ENCODE measurements at places on chromosomes 4 and X.

DNA sequence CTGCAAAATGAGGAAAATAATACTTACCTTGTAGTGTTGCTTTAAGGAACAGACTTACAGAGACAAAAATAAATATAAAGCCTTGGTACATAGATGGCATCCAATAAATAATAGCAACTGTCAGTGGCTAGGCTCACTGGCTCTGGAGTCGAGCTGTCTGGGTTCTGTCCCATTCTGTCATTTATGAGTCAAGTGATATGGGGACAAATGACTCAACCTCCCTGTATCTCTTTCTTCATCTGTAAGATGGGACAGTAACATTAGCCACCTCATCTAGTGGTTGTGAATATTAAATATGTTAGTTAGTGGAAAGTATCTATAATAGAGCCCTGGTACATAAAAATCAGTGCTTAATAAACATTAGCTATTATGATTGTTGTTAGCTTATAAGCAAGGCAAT lies 16.7 kb upstream of the GATB start:
- DNase-seq: no peak

GRCh38 chr4:80069837-80070731 lies 2.9 kb downstream of the ANTXR2 start:
- DNase-seq: no peak

DNA sequence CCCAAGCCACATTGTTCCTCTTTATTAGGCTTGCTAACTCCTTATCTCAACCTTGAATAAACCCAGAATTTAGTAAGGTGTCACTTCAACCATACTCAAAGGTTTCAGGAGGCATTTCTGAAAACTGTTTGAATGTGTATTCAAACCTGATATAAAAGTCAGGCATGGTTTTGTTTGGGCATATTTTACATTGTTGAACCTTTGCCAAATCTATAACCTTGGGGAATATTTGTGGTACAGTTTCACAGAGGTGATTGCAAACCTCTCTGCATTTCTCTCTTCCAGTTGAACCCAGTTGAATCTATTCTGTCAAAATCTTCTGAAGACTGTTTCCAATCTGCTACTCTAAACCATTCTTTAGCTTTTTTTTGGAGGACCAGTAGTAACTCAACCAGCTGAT lies 409.0 kb downstream of the TECRL start:
- DNase-seq: no peak

GRCh38 chr4:68872643-68873502 lies 57.1 kb downstream of the UGT2B10 start:
- no peak for DNase-seq

DNA sequence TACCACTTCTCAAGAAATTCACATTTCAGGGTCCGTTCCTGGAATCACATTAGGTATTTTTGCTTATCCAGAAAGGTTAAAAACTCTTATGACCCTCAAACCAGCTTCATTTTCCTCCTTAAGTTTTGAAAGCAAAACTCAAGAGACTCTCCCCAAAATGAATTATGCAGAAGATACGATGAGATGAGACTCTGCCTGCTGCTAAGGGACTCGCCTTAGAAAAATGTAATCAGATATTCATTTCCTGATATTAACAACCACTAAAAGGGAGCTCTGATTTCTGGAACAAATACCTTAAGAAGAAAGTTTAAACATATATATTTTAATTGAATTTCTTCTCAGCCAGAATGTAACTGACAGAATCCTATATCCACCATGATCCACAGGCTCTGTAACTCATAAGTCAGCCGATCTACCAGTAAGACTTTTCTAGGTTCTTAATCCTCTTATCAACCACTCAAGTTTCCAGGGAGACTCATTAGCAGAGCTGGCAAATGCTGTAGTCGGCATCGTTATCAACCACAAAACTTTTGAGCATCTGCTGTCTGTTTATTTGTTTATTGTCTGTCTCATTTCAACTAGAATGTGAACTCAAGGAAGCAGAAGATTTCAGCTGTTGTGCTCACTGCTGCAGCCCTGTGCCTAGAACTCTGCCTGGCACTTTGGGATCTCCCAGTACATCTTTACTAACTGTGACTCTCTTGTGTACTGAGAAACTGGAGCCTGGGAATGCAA lies 112.5 kb downstream of the LDB2 start:
- DNase-seq: no peak

GRCh38 chr4:151942971-151943370 lies 182.2 kb upstream of the GATB start:
- DNase-seq: no peak

GRCh38 chr4:183364025-183364424 lies 41.8 kb upstream of the CLDN24 start:
- DNase-seq: no peak

- no peak for DNase-seq
Observed at GRCh38 chr4:89268679-89269078, 38.9 kb downstream of the GPRIN3 start.

GRCh38 chr4:73653695-73654106 lies 33.5 kb upstream of the RASSF6 start:
- DNase-seq: no peak

GRCh38 chr4:26896636-26897035 lies 36.0 kb downstream of the STIM2 start:
- no peak for DNase-seq

- DNase-seq: no peak
Observed at GRCh38 chrX:123422875-123423274, 238.8 kb downstream of the GRIA3 start.

GRCh38 chrX:70032792-70033191 lies 16.9 kb downstream of the AWAT2 start:
- no peak for DNase-seq

GRCh38 chrX:131747173-131747572 lies 203.3 kb downstream of the OR13H1 start:
- DNase-seq: no peak

DNA sequence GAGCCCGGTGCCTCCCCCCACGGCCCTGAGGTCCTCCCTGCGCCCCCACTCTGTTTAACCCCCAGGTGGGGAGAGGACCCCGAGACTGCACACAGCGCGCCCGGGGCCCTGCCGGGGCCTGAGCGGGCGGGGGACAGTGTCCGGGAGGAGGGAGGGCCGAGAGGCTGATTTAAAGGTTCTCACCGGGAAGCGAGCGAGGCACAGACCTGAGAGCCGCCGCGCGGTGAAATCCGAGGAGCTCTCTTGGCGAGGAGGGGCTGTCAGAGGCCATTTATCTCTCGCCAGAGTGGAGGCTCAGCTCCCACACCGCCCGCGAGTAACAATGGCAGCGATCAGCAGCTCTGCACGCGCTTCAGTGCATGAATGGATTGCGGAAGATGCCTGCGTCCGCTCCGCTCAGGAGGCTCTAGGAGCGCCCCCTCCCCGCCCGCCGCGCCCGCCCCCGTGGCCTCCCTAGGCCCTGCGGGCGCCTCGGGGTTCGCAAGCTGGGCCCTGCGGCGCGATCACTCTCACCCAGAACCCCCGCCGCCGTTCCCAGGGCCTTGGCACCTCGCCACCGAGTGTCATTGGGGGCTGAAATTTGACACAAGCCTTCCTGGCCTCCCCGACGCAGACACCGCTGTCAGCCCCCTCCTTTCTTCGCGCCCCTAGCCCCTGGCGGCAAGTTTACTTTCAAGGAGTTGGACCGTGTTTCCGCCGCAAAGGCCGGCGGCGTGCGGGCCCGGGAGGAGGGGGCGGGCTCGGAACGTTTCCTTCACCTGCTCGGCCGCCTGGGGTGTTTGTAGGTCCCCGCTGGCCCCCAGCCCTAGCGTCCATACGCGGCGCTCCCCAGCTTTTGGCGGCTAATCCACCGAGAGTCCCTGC lies 48.7 kb upstream of the BCOR start:
- DNase-seq: no peak
